Karpas-422 (cell line): ENCODE measurements at places on chromosomes 7 and 10.

DNA sequence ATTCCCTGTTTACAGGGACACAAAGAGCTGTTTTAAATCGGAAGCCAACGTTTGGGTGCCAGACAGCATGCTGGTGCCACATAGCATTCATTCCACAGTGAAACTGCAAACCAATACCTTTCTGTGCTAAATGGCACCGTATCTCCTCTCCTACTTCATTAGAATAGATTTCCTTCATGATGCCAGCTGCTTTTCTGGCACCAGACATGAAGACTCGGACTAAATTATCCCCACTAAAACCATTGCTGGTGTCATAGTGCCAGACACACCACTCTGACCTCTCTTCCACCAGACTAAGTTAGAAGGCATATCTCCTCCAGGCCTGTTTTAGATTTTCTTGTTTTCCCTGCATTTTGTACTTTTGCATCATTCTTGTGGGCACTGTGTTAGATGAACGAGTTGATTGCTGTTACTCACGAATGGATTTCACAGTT lies 155.1 kb downstream of the ETV1 start:
- DNase-seq, result no peak

DNA sequence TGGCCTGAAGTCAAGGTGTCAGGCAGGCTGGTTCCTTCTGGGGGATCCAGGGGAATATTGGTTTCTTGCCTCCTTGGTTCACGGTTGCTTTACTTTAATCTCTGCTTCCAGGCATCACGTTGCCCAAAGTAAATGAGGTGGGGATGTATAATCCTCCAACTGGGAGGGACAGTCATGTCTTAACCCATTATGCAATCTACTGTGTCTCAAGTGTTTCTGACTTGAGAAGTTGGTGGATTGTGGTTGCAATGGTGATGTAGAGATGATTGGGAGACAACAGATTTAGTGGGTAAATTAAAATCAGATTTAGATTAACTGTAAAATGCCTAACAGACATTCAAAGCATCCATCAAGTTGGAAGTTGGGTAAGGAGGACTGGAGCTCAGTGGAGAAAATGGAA lies 32.7 kb downstream of the TBXAS1 start:
- DNase-seq, result no peak

DNA sequence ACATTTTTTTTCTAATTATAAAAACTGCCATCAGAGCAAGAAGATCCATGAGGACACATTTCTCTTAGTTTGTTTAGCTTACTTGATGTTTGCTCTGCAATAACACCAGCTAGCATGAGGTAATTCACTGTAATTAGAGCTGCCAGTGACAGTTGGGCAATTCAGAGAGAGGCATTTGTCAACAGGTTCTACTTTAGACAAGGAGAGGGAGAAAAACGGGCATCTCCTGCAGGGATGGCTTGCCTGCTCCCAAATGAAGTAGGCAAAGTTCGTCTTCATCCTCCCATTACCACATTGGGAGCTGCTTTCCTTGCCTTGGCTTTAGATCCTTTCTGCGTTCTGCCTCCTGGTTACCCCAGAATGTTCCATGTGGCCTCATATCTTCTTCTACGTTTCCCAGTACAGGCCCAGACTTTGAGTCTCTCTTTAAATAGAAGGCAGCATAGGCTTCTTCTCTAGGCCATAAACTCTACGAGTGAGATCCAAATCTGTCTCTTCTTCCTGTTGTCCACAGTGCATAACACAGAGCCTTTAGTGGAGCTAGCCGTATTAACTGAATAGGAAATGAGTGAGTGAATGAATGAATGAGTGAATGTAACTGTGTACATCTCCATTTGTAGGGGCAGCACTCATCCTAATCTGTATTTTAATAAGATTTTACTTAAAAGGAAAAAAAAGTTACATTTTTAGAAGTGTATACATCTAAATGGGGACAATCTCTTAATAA lies 21.2 kb downstream of the ASB15 start:
- DNase-seq, result no peak

- DNase-seq, result no peak
These were observed 38.9 kb upstream of the CPXM2 start for GRCh38 chr10:123930340-123931001.

- DNase-seq, result no peak
These were observed 23.5 kb upstream of the TRIM8 start for GRCh38 chr10:102620591-102621442.

GRCh38 chr7:137935884-137936508 lies 65.9 kb downstream of the CREB3L2 start:
- DNase-seq, result no peak

DNA sequence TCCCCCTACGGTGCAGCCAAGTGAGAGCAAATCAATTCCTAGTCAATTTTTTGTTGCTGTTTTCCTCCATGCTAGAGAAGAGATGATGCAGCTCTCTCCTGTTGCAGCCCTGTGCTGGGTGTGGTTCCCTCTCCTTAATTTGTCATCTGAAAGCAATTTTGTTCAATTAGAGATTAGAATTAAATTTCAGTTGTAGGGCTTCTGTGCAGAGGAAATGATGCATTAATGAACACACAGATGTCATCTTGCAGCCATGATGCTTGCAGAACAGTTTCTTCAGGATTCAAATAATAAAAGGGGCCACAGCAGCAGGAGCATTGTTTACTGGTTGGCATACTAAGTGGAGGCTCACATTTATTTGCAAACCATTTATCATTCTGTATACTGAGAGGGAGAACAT lies 266.0 kb downstream of the AUTS2 start:
- no peak for DNase-seq

DNA sequence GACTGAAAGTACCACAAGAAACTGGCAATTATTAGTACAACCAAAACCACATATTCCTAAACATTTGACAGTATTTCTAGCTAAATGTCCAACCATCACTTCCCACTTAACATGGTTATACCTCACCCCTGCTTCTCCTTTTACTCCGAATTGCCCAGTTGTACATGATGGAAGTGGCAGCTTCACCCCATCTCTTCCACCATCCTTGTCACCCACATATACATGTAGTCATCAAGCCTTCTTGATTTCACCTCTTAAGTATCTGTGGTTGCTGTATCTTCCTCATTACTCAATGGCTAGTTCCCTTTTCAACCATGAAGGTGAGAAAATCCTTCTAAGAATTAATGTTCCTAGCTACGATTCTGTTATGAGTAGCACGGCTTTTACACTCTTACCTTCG lies 388.2 kb downstream of the CALN1 start:
- DNase-seq, result no peak

DNA sequence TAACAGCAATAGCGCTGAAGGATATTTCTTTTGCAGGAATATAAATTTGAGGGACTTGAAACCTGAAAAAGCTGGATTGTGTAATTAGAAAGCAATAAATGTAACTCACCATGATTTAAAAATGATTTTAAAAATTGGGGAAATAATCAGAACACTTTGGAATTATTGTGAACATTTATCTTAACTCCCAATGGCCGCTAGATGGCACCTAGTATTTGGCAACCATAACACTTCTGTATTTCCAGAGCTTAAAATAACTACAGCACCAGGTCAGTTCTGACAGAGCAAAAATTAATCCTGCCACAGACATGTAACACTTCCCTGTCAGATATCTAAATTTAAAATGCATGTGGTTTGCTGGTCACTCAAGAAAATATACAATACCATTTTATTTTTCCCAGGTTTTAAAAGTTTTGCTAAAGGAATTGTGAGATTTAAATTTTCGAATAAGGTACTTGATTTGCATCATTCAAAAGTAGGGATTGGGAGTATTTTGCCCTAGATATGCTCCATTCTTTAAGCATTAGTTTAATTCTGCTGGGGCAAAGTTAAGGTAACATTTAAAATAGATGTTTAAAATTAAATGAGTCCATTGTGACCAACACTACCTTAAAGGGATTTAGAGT lies 144.5 kb downstream of the PPP1R3A start:
- peak; percentile 66 for DNase-seq

GRCh38 chr10:5897504-5897903 lies 7.5 kb downstream of the FBH1 start:
- no peak for DNase-seq

- DNase-seq, result no peak
These were observed 412.7 kb upstream of the ANKRD30A start for GRCh38 chr10:36712695-36713094.

GRCh38 chr10:75428434-75429158 lies 2.8 kb upstream of the LRMDA start:
- DNase-seq, result no peak

GRCh38 chr10:53276797-53277196 lies 504.2 kb upstream of the MBL2 start:
- no peak for DNase-seq
